ENCODE measurements at places on chromosomes 16 and 17.

DNA sequence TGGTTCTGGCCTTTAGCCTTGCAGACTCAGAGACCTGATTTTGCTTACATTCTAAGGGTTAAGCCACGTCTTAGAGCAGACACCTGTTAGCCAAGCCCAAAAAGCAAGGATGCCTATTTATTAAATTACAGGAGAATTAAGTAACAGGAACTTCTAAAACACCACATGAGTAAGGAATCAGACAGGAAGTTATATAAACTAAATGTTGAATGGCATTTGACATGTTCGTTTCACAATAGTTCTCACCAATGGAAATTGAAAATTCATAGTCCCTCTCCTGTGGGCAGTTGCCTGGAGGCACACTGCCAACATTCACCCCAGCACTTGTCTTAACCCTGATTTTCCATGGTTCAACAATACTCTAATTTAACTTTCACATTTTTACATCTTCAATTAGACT is 9.0 kb downstream of the KRTAP9-7 start:
- H3K27ac ChIP-seq: no peak overlapping the region
- no peak for DNase-seq
- H3K4me3 ChIP-seq: no peak overlapping the region
- H3K4me1 ChIP-seq: peaks cover 6% of the 10 kb centered on the region
- no peaks in the 10 kb centered on the region for H3K36me3 ChIP-seq

GRCh38 chr17:29116804-29117753 is 63.1 kb downstream of the MYO18A start:
- H3K4me3 ChIP-seq: no peak overlapping the region
- H3K4me1 ChIP-seq: peaks cover 10% of the 10 kb centered on the region
- DNase-seq: peak; percentile 71
- H3K36me3 ChIP-seq: peaks cover 27% of the 10 kb centered on the region
- peak overlapping the region; percentile 61 for H3K27ac ChIP-seq

DNA sequence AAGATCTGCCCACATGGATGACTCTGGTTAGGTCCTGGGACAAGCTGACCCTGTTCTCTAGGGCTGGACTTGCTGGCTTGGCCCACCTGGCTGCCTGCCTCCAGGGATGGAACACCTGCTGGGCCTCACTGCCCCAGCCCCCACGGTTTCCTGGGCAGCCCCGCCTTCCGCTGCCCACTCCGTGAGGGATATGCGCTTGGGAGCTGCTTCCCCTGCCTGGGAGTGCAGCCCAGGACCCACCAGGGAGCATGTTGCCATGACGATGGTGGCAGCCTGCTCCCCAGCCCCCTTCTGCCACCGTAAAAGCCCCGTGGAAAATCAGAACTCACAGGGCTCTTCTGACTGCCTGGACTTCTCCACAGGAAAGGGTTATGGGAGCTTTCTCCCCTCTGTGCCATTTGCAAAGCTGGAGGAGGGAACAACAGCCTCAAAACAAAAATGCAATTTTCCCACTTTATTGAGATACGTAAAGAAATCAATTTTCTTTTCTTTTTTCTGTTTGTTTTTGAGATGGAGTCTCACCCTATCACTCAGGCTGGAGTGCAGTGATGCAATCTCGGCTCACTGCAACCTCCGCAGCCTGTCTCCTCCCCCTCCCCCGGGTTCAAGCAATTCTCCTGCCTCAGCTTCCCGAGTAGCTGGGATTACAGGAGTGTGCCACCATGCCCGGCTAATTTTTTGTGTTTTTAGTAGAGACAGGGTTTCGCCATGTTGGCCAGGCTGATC is 18.0 kb upstream of the GAS7 start:
- H3K27ac ChIP-seq: no peak overlapping the region
- H3K27me3 ChIP-seq: no peaks in the 10 kb centered on the region
- DNase-seq: no peak
- no peaks in the 10 kb centered on the region for H3K36me3 ChIP-seq
- H3K4me3 ChIP-seq: no peak overlapping the region

DNA sequence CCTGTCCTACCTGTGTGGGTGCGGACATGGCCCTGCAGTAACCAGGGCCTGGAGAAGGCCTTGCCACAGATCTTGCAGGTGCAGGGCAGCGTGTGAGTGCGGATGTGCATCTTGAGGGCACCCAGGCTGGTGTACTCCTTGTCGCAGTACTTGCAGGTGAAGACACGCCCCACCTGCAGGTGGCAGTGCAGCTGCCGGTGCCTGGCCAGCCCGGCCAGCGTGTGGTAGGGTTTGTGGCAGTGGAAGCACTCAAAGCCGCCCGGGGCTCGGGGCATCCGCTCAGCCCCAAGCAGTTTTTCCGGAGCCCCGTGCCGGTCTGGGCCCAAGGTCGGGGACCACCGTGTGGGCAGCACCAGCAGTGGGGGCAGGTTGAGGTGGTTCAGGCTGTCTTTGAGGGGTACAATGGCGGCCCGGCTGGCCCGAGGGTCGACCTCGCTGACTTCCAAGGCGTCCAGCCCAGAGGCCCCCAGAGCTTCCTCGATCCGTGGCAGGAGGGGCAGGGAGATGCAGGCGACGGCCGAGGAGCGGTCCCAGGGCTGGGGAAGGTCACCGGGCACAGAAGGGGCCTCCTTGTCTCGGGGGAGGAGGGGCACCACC is 5.1 kb downstream of the SNAI3 start:
- peaks cover 13% of the 10 kb centered on the region for H3K36me3 ChIP-seq
- peaks cover 13% of the 10 kb centered on the region for H3K4me1 ChIP-seq
- H3K4me3 ChIP-seq: peak overlapping the region; percentile 42
- no peak for DNase-seq
- H3K27ac ChIP-seq: peak overlapping the region; percentile 83

- peaks cover under 1% of the 10 kb centered on the region for H3K4me1 ChIP-seq
- H3K27ac ChIP-seq: no peak overlapping the region
- H3K27me3 ChIP-seq: peaks cover 26% of the 10 kb centered on the region
- no peak for DNase-seq
- no peak overlapping the region for H3K4me3 ChIP-seq
- no peaks in the 10 kb centered on the region for H3K36me3 ChIP-seq
Observed at GRCh38 chr17:63529711-63530556, 6.8 kb downstream of the KCNH6 start.

GRCh38 chr17:40596261-40596919 is 31.1 kb upstream of the CCR7 start:
- no peak overlapping the region for H3K27ac ChIP-seq
- peaks cover 38% of the 10 kb centered on the region for H3K4me1 ChIP-seq
- H3K27me3 ChIP-seq: no peaks in the 10 kb centered on the region
- H3K36me3 ChIP-seq: peaks cover 7% of the 10 kb centered on the region

GRCh38 chr17:32976605-32977004 is 15.0 kb upstream of the SPACA3 start:
- H3K27me3 ChIP-seq: no peaks in the 10 kb centered on the region
- no peak overlapping the region for H3K27ac ChIP-seq
- H3K4me3 ChIP-seq: no peak overlapping the region
- no peaks in the 10 kb centered on the region for H3K36me3 ChIP-seq
- DNase-seq: no peak

All from central memory CD8-positive, alpha-beta T cell (primary cell).